Hepatocyte (in vitro differentiated cells): ENCODE measurements at places on chromosomes 7 and 10. TPM values are rescaled to one million over a fixed set of nuclear protein-coding genes. Genes with fewer than 3 reads are reported as not detected.

The CUTC gene
- total RNA-seq: 21.6 and 33.8 TPM in 2 replicates

The SLC29A4 gene
- total RNA-seq: 21.9 and 22.3 TPM in 2 replicates

The MYH16 gene
- total RNA-seq: 0.13 TPM in 1 of 2 replicates, not detected in the other

The POT1 gene
- 21.2 and 29.5 TPM in 2 replicates for total RNA-seq

The LRRC18 gene
- total RNA-seq: not detected in 2 replicates

The WNT8B gene
- not detected in 2 replicates for total RNA-seq
